Stimulated activated CD4-positive, alpha-beta T cell treated with anti-CD3 and anti-CD28 coated beads, Interleukin-15, amount 100 ng/mL, for 1 hour (primary cell): ENCODE measurements at places on chromosomes 1 and 21.

DNA sequence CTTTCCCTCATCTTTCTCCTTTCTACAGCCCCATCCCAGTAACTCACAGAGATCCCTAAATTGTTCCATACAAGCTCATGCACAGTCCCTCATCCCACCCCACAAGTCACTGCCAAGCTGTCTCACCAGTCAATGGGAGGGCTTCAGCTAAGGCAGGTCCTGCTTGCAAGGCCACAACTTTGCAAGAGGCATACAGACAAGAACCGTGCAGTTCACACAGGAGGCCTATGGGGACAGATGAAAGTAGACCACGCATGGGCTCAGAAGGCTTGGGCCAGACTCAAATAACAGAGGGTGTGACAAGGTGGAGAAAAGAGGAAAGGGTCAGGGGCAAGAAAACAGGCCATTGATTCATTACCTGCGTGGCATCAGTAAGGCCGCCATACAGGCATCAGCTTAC, 15.1 kb downstream of the RGS8 start:
- DNase-seq = no peak

DNA sequence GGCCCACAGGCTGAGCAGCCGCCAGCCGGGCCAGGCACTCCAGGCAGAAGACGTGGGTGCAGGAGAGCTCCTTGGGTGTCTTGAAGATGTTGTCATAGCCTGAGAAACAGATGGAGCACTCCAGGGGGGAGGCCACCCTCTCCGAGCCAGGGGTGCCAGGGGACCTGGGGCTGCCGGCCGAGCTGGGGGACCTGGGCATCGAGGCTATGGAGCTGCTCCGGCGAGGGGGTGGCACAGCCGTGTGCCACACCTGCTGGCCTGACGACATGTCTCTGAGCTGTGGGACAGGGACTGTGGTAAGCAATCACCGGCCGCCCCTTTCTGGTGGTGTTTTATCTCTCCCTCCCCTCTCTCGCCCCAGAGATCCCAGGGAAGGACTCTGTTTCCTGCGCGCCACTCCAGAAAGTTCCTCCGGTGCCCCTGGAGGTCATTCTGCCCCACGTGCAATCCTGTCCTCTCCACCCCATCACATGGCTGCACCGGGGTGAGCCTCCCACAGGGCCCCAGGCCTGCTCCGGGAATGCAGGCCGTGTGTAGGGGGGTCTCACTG, 1.7 kb downstream of the RNF223 start:
- no peak for DNase-seq

DNA sequence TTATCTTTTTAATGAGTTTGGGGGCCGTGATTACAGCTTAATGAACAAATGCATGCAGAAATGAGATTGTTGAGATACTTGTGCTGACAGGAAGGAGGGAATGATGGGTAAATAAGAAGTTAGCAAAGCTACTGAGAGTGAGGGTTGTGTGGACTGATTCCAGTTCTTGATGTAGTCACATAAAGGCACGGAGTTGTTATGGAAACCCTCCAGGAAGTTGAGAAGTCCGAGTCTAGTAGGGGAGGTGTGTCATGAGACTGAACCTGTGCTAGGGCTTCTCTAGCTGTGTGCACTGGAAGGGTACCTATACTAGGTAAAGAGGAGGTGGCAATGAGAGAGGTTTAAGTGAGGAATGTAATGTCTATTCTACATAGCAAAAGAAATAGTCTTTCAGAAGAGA, 475.7 kb downstream of the USP25 start:
- DNase-seq = no peak

- no peak for DNase-seq
Measured at GRCh38 chr21:16608209-16608830, 878.5 kb downstream of the USP25 start.

DNA sequence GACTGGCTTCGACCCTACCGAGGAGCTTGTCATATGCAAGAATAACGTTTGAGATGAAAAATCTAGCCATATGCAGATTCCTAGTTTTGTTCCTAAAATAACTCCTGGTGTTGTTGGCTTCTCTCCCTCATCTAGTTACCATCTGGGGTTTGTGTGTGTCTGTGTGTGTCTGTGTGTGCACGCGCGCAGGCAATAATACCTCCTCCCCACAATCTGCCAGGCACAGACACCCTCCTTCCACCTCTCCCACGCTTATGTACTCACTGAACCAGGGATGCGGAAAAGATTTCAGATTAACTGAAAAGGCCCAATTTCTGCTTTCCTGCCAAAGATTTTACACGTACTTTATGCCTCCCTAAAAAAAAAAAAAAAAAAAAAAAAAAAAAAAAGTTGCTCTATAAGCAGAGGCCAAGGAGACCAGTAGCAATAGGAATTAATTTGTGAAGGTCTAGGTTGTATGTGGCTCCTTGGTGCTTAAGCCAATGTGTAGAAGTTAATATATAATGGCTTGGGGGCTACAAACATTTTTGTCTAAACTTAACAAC, 452.7 kb downstream of the NUF2 start:
- DNase-seq = no peak

DNA sequence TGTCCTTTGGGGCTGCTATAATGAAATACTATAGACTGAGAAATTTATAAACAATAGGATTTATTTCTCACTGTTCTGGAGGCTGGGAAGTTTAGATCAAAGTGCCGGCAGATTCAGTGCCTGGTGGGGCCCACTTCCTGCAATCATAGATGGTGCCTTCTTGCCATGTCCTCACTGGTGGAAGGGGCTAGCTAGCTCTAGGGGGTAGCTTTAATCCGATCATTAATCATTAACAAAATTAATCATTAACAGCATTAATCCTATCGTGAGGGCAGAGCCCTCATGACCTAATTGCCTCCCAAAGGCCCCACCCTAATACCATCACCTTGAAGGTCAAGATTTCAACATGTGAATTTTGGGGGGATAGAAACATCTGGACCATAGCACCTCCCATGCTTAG, 124.3 kb downstream of the TRABD2B start:
- no peak for DNase-seq

- DNase-seq = no peak
Measured at GRCh38 chr1:200646515-200646914, 23.2 kb downstream of the DDX59 start.

DNA sequence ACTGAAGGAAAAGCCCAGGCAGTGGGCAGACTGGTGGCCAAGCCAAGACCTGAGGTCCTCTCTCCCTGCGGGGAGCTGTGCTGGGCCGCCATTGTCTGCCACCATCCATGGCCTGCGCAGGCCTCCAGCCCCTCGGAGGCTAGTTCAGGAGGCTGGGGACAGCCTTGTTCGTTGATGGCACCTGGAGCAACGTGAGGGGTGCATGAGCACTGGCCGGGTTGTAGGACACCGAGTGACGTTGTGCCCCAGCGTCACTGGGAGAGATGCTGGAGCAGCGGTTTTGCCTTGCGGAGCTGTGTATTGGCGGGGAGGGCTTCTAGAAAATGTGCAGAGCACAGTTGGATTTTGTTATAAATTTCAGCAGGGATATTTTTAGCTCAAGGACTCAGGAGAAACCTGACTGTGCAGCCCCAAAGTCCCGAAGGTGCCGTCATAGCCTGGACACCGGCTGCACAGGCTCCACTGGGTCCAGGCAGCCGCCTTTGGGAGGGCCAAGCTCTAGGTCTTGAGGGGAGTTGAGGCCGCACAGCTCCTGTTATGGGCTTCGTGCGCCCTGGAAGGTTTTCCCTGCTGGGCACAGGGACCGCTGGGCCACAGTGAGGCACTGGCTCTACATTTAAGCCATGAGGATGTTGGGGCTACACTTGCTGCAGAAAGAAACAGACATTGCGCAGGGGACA, 48.2 kb upstream of the ADARB1 start:
- DNase-seq = no peak

DNA sequence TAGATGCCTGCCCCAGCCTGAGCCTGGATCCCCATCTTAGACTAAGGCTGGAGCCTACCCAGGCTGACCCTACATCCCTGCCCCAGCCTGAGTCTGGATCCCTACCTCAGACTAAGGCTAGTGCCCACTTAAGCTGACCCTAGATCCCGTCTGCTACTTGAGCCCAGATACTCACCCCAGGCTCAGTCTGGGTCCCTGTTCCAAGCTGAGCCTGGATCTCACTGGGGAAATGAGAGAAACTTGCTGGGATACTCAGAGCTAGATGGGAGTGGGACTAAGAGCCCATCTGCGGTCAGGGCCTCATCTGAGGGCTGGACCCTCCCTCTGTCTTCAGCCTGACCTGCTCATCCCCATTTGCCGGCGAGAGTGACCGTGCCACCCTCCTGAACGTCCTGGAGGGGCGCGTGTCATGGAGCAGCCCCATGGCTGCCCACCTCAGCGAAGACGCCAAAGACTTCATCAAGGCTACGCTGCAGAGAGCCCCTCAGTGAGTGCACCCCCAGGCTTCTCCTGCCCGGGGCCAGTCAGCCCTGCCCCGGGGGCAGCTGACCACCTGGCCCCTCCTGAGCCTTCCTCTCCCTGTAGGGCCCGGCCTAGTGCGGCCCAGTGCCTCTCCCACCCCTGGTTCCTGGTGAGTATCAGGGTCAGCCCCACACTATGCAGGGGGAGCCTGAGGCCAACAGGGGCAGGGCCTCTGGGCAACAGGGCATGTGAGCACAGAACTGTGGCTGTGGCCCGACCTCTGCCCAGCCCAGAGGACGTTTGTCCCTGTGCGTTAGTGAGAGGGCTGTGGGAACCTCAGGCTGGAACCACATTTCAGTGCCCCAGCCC, 36.8 kb downstream of the TRIM11 start:
- no peak for DNase-seq

- no peak for DNase-seq
Measured at GRCh38 chr1:184050636-184051035, 894 bp upstream of the TSEN15 start.

- DNase-seq = no peak
Measured at GRCh38 chr1:111792249-111792648, 36.5 kb downstream of the DDX20 start.

- no peak for DNase-seq
Measured at GRCh38 chr1:147539122-147539575, 2.2 kb upstream of the BCL9 start.

DNA sequence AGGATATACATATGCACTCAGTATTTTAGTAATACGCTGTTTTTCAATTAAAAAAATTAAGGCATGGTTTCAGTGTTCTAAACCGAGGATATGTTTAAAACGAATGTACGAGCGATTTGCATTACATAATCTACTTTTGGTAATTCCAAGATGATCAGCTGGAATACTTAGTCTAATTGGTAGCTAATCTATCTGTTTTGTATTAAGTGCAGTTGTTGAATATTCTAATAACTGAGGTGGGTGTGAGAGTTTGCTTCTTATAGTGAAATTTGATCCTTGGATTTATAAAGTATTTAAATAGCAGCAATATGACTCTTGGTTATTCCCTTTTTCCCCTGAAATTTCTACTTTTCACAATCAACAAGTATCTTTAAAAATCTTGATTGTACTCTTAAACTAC, 1.3 kb downstream of the RNF2 start:
- no peak for DNase-seq

DNA sequence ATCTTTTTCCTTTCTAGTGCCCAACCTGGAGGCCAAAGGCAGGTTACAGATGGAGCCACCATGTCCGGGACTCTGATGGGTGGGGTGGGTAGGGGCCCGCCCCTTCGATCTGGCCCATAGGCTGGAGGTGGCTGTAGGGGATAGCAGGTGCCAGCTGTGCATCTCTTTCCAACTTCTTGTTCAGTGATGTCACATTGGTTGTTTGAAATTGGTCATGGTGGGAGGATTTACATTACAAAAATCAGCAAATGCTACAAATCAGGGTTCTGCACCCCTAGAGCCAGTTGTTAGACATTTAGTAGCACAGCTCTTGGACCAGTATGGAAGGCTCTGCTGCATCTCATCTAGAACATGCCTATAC, 22.4 kb upstream of the POU3F1 start:
- no peak for DNase-seq

- no peak for DNase-seq
Measured at GRCh38 chr1:76998582-76999223, 131.4 kb downstream of the ST6GALNAC5 start.

DNA sequence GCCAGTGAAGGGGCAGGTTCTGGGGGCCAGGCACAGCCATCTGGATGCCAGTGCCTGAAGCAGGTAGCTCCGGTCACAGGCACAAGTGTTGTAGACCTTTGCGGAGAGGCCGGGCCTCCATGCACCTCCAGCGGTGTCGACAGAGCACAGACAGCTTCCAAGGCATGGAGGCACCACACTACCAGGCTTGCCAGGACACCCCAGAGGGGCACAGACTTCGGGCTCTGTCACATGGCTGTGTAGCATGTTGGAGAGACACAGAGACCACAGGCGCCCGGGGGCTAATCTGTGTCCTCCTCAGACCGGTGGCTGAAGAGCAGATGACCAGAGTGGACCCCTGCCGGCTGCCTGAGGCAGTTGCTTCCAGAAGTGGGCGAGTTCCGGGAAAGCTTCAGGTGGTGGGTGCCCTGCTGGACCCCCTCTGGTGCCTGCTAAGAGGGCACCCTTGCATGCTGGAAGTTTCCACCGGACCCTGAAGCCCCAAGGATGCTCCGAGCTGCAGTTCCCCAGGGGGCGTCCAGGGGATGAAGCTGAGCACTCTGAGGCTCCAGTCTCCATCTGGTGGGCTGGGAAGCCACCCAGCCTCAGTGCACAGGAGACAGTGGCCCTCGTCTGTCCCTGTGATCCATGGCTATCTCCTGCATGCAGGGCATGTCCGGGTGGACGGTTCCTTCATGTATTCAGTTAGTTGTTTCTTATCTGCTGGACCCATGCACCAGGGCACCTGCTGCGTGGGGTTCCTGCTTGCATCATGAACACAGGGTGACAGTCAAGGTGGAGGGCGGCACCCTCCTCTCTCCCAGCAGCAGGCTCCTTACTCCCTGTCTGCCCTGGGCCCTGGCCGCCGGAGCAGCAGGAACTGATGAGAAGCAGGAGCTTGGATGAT, 82.4 kb downstream of the OBSCN start:
- DNase-seq = no peak

GRCh38 chr21:19461481-19462205, 1058.1 kb upstream of the TMPRSS15 start:
- DNase-seq = no peak

GRCh38 chr1:17831597-17831996, 76.5 kb downstream of the ACTL8 start:
- no peak for DNase-seq

DNA sequence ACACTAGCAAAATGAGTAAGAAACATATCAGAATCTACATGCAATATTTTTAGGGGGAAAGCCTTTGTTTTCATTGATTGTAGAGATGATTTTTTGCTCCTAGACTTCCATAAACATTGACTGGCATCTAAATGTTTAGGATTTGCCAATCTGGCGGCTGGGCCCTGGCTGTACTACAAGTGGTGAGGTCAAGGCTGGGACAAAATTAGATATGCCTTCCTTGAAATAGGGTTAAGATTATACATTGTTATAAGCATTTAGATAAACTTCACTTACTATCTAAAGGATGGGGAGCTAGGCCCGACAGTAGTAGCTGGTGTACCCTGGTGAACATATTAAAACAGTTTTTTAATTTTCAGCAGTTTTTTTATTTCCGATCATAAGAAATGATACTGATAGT, 5.2 kb downstream of the NFIA start:
- no peak for DNase-seq

GRCh38 chr1:10193288-10193687, 17.1 kb upstream of the KIF1B start:
- DNase-seq = no peak
